D721Med (cell line): ENCODE measurements at places on chromosomes 12 and 14.

- DNase-seq = no peak
Measured at GRCh38 chr12:77213319-77213718, 147.9 kb upstream of the E2F7 start.

DNA sequence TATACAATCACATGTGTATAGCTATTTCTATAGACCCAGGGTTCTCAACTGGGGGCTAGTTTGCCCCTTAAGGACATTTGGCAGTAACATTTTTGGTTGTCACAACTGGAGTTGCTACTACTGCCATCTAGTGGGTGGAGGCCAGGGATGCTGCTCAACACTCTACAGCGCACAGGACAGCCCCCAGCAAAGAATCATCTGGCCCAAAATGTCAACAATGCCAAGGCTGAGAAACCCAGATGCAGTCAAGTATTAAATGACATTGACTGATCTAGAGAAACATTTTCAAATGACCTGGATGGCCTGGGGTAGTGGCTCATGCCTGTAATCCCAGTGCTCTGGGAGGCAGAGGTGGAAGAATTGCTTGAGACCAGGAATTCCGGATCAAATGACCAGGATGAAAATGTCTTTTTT lies 5.8 kb downstream of the WSB2 start:
- peak; percentile 39 for DNase-seq

DNA sequence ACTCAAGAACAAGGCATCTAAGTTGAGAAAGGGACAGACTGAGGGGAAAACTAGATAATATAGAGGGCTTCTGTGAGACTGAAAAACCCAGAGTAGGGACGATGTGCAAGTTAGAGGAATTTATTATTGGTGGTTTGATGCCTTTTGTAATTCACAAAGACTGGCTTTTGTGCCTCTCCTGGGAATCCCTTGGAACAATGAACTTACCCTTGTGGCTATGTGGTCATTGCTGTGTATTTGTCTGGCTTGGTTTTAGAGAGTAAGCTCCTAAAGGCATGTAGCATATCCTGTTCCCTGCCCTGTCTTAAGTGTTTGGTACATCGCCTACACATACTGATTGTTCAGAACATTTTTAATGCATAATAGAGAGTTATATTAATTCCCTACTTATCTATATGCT lies 26.6 kb downstream of the DCN start:
- DNase-seq = no peak

- peak; percentile 97 for DNase-seq
Measured at GRCh38 chr14:103546652-103547454, 15.6 kb downstream of the BAG5 start.
